Heart left ventricle (tissue), 16 donors: ENCODE measurements at places on chromosomes 16 and 17. TPM values are rescaled to one million over a fixed set of nuclear protein-coding genes. Genes with fewer than 3 reads are reported as not detected.

DNA sequence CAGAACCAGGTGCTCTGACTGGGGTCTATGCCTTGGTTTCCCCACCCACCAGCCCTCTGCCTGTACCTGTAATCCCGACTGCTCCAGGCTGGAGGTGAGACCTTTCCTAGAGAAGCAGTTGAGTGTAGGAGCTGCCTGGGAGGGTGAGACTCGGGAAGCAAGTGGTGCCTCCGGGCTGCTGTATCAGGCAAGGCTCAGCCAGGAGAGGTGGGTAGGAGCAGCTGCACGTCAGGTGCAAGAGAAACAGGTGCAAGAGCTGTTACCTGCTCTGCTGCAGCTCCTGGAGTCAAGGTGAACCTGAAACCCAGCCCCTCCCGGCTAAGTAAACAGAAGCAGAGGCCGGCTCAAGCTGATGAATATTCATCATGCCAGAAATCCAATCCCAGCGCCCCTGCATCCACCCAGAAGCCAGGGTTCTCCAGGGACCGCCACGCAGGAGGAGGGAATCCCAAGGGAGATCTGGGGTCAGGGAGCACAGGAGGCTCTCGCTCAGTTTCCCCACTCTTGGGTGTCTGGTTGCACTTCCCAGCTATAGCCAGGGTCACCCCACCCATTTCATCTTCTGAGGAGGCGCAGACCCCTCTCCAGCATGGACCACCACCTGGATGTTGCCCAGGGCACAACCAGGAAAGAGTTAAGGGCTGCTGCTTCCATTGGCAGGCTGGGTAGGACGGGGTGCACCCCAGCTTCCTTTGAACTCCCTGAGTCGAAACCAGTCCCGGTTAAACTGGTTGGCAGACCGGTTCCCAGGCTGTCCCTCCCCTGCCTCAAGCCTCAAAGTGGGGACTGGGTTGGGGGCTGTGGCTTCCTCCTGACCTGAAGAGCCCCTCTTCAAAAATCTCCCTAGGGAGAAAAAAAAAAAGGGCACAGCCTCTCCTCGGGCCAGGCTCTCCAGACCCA lies at the start of gene PRR15L:
Gene PRR15L (minus strand): TSS at position 293 of the 900 bp plus-strand sequence. CDS start 4,649 bp downstream, outside the sequence.
- H3K27ac ChIP-seq = no peak within 1 kb of the TSS
- DNase-seq = no peak
- H3K36me3 ChIP-seq = no peaks in the 10 kb centered on the region
- H3K27me3 ChIP-seq = no peaks in the 10 kb centered on the region
- H3K4me3 ChIP-seq = no peak within 1 kb of the TSS

- no peaks in the 10 kb centered on the region for H3K36me3 ChIP-seq
- DNase-seq = no peak
- H3K27ac ChIP-seq = peak overlapping the region; percentile 91
- no peaks in the 10 kb centered on the region for H3K4me1 ChIP-seq
Measured at GRCh38 chr16:15843635-15844279, 13.1 kb downstream of the MYH11 start.

DNA sequence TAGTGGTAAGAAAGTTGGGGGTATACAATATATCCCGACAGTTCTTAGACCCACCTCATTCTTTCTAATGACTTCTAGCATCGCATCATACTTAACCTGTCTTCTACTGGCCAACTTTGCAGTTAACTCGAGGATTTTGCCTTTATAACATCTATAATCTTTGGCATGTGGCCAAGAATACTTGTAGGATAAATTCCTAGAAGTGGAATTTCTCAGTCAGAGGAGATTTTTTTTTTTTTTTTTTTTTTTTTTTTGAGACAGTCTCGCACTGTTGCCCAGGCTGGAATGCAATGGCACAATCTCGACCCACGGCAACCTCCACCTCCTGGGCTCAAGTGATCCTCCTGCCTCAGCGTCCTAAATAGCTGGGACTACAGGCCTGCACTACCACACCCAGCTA lies 253.5 kb downstream of the MRTFB start:
- DNase-seq = no peak
- H3K27ac ChIP-seq = no peak overlapping the region
- no peaks in the 10 kb centered on the region for H3K4me1 ChIP-seq
- H3K36me3 ChIP-seq = no peaks in the 10 kb centered on the region
- H3K27me3 ChIP-seq = no peaks in the 10 kb centered on the region
- no peak overlapping the region for H3K4me3 ChIP-seq

TMED6 gene
- not detected for total RNA-seq

DNA sequence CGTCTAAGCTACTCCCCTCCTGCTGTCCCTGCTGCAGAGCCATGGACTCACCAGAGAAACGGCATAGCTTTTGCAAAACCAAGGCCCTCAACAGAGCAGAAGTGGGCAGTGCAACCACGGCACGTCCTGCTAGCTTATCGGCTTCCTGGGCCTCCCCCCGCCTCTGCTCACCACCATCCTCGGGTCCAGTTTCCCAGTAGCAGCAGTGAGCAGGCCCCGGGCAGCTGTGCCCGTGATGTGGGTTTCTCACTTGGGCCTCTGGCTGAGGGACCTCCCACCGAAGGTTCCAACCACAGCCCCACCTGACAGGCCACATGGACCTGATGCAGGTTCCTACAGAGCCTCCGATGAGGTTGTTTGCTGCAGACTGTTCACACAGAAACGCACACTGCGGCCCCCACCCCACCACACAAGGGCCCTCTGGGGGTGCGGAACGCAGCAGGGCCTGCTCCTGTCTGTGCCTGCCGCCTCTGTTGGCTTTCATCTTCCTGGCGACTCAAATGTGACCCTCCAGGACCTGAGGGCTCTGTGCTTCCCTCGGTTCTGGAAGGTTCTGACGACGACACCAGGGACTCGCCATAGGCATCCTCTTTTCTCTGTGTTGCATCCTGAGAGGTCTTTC lies 24.8 kb downstream of the PDIA2 start:
- DNase-seq = no peak
- no peak overlapping the region for H3K27ac ChIP-seq
- peaks cover 62% of the 10 kb centered on the region for H3K36me3 ChIP-seq
- no peaks in the 10 kb centered on the region for H3K27me3 ChIP-seq
- H3K4me1 ChIP-seq = no peaks in the 10 kb centered on the region
- H3K4me3 ChIP-seq = no peak overlapping the region

TBC1D28 gene
- total RNA-seq = not detected

TMEM92 gene
- not detected for total RNA-seq

HS3ST4 gene
- total RNA-seq = not detected

- H3K27ac ChIP-seq = no peak overlapping the region
- no peaks in the 10 kb centered on the region for H3K4me1 ChIP-seq
- no peak overlapping the region for H3K4me3 ChIP-seq
- H3K27me3 ChIP-seq = peaks cover 3% of the 10 kb centered on the region
Measured at GRCh38 chr16:17160920-17161431, 309.8 kb downstream of the XYLT1 start.

KRT25 gene
- not detected for total RNA-seq

DNA sequence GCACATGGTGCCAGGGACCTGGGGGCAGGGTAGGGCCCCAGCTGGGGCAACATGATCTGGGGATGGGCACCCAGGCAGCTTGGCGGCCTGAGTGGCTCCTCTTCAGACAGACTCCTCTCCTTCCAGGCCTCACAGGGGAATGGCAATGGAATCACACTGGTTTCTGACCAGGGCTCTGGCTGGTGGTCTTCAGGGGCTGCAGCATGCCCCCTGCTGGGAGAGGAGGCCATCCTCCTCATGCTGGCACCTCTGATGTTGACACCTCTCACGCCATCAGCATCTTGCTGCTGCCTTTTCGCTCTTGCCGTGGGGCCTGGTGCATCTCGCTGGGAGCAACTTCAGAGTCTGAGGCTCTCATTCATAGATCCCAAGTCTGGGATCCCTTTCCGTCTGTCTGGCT lies 11.2 kb upstream of the GFOD2 start:
- no peak overlapping the region for H3K4me3 ChIP-seq
- H3K4me1 ChIP-seq = no peaks in the 10 kb centered on the region
- DNase-seq = no peak
- peaks cover 74% of the 10 kb centered on the region for H3K36me3 ChIP-seq
- H3K27me3 ChIP-seq = no peaks in the 10 kb centered on the region
- H3K27ac ChIP-seq = no peak overlapping the region

GRCh38 chr17:45790296-45790922 lies 6.3 kb downstream of the CRHR1 start:
- H3K27ac ChIP-seq = no peak overlapping the region
- H3K36me3 ChIP-seq = no peaks in the 10 kb centered on the region
- peaks cover 31% of the 10 kb centered on the region for H3K27me3 ChIP-seq
- DNase-seq = no peak

- no peaks in the 10 kb centered on the region for H3K36me3 ChIP-seq
- H3K4me1 ChIP-seq = peaks cover 4% of the 10 kb centered on the region
- H3K27me3 ChIP-seq = peaks cover 85% of the 10 kb centered on the region
- no peak for DNase-seq
Measured at GRCh38 chr17:79811011-79811867, 14.4 kb upstream of the CBX8 start.

TMEM107 gene
- total RNA-seq = 11.7 TPM

DNA sequence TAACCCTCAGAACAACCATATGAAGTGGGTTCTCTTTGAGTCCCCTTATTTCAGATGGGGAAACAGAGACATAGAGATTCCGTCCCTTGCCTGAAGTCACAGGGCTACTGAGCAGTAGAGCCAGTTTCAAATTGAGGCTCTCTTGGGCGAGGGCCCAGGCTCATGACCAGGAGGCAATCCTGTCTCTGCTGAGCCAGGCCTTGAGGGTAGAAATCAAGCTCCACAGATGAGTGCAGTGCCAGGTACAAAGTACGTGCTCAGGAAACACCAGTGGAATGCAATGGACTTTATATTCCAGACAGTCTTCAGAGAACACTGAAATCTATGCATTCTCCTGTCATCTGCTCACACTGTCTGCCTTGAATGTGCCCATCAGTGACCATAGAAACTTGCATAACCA lies 291.7 kb upstream of the MAF start:
- H3K4me3 ChIP-seq = no peak overlapping the region
- no peak overlapping the region for H3K27ac ChIP-seq
- H3K27me3 ChIP-seq = no peaks in the 10 kb centered on the region
- no peak for DNase-seq
- no peaks in the 10 kb centered on the region for H3K4me1 ChIP-seq
- no peaks in the 10 kb centered on the region for H3K36me3 ChIP-seq

DNA sequence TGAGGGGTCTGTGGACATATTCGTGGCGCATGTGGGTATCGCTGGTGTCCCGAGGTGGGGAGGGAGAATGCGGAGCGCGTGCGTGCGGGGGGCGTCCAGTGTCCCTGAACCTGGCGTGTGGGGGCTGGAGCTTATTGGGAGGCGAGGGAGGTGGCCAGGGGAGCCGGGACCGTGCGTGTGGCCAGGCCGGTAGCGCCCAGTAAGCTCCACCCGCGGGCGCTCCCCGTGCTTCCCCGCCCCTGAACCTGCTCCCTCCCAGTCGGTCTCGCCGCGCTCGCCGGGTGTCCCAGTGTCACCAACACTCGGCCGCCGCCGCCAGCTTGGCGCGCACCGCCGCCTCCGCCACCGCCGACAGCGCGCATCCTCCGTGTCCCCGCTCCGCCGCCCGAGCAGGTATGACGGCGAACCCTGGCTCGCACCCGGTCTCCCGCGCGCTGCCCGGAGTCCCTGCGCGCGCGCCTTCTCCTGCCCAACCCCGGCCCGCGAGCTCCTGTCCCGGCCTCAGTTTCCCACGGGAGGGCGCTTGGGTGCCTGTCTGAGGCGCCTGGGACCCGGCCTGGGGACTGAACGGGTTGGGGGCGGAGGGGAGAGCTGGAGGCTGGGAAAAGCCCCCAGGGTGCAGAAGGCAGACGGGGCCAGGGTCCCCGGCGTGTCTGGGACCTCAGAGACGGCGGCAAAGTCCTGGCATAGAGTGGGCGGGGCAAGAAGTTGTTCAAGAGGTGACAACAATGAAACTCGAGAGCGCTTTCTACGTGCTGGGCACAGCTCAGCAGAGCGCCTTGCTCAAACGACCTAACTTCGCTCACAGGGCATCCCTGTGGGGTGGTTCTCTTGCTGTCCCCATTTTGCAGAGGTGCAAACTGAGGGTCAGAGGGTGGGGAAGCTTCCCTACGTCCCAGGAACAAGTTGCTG lies at the start of gene SCNN1B:
Gene SCNN1B (plus strand): TSS at position 258 of the 912 bp plus-strand sequence. CDS start 46,298 bp downstream, outside the sequence.
- H3K36me3 ChIP-seq = no peaks in the 10 kb centered on the region
- DNase-seq = no peak
- H3K4me3 ChIP-seq = peak within 1 kb of the TSS; percentile 35
- no peaks in the 10 kb centered on the region for H3K4me1 ChIP-seq
- no peak within 1 kb of the TSS for H3K27ac ChIP-seq

DNA sequence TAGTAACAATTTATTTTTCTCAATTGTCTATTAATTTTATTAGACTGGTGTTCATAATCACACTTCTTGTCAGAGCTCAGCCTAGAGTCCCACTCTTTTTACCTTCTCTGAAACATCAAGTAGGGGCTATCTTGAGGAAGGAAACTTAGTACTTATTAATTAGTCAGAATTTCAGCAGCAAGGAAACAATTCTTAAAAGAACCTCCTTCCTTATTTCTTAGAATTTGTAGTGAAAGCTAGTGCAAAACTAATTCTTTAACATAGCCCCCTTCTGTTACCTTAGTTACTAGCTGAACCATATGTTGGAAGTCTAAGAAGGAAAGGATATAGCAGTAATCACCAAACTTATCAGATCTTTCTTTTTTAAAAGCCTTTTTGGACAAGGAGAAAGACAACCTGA lies 35.2 kb downstream of the MAP2K4 start:
- no peaks in the 10 kb centered on the region for H3K27me3 ChIP-seq
- H3K4me1 ChIP-seq = no peaks in the 10 kb centered on the region
- H3K27ac ChIP-seq = no peak overlapping the region
- H3K36me3 ChIP-seq = no peaks in the 10 kb centered on the region
- DNase-seq = no peak

DNA sequence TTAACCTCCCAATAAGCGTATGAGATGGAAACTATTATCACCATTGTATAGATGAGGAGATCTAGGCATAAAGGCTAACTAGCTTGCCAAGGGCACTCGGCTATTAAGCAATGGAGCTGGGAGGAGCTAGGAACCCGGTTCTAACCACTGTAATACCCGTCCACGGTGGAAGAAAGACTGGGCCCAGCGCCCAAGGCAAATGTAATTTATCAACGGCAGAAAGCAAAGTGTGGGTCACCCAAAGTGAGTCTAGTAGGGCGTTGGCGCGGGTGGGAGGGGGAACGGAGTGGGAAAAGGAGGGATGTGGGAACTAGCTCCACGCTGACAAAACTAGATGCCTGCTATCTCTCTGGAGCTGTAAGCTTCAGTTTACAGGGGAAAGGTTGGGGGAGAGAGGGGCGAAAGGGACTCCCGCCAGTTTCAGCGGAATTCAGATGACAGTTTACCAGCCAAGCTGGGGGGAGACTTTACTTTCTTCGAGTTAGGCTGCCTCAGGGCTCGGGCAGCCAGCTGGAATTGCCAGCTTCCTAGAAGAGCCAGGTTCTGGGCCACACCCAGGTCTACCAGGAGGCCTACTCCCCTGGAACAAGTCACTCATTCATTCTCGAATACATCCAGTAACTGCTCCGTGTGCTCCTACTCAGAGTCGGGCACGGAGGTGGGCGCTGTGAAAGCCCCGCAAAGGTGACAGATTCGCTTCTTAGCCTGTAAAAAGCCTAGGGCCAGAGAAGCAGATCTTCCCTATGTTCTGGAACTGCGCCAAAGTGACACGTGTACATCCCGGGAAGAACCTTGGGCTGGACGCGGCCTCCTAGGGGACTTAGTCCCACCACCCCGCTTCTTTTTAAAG lies 837 bp downstream of the LRRC59 start:
- H3K27me3 ChIP-seq = no peaks in the 10 kb centered on the region
- peak overlapping the region; percentile 86 for H3K4me3 ChIP-seq
- peaks cover 39% of the 10 kb centered on the region for H3K36me3 ChIP-seq
- H3K27ac ChIP-seq = peak overlapping the region; percentile 81
- H3K4me1 ChIP-seq = peaks cover 28% of the 10 kb centered on the region

NOXO1 gene
- total RNA-seq = not detected
